Activated T-helper 2 cell treated with anti-CD3 and anti-CD28 coated beads, Interferon-gamma antibody, Interleukin-2, Interleukin-4, amounts not matched to agents 10 μg/mL and 5 μg/mL and 100 μg/mL, durations not matched to agents 14 hours and 24 hours and 36 hours (primary cell): ENCODE measurements at places on chromosomes 4 and X.

DNA sequence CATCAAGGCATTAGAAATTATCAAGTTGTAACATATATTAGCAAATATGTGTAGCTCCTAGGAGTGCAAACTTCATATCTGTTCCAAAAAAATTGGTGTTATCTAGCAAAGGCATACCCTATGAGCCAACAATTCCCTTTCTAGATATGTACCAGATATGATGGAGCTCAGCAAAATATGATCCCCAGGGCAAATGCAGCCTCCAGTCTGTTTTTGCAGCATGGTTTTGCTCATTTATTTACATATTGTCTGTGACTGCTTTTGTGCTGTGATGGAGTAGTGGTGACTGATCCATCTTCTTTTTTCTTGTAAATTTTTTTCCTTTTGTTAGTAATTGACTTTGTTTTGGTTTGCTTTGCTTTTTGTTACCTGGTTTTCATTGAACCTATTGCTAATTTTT, 41.0 kb downstream of the CEP135 start:
- peaks cover 37% of the 10 kb centered on the region for H3K36me3 ChIP-seq
- no peak overlapping the region for H3K27ac ChIP-seq
- no peak for DNase-seq
- H3K4me1 ChIP-seq: peaks cover 22% of the 10 kb centered on the region
- H3K27me3 ChIP-seq: no peaks in the 10 kb centered on the region

DNA sequence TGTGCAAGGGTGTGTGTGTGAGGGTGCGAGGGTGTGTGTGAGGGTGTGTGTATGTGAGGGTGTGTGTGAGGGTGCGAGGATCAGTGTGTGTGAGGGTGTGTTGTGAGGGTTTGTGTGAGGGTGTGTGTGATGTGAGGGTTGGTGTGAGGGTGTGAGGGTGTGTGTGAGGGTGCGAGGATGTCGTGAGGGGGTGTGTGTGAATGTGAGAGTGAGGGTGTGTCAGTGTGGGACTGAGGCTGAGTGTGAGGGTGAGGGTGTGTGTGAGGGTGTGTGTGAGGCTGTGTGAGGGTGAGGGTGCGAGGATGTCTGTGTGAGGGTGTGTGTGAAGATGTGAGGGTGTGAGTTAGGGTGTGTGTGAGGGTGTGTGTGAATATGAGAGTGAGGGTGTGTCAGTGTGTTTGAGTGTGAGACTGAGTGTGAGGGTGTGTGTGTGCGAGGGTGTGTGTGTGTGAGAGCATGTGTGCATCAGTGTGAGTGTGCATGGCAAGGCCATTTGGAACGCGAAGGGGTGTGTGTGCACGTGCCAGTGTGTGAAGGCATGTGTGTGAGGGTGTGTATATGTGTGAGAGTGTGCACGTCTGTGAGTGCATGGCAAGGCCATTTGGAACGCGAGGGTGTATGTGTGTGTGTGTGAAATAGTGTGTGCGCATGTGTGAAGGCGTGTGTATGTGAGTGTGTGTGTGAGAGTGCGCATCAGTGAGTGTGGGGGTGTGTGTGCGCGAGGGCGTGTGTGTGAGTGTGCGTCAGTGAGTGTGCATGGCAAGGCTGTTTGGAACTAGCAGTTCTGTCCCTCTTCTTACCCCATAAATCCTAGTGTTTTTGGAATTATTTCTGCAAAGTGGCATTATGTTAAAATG, 69.8 kb downstream of the RGS12 start:
- no peak for DNase-seq
- H3K4me3 ChIP-seq: no peak overlapping the region
- no peak overlapping the region for H3K27ac ChIP-seq
- no peaks in the 10 kb centered on the region for H3K36me3 ChIP-seq
- H3K4me1 ChIP-seq: peaks cover 2% of the 10 kb centered on the region

- H3K4me1 ChIP-seq: peaks cover 4% of the 10 kb centered on the region
- no peak for DNase-seq
- no peaks in the 10 kb centered on the region for H3K36me3 ChIP-seq
- H3K27ac ChIP-seq: no peak overlapping the region
- no peak overlapping the region for H3K4me3 ChIP-seq
Measured at GRCh38 chr4:112327965-112328733, 31.0 kb downstream of the ALPK1 start.

DNA sequence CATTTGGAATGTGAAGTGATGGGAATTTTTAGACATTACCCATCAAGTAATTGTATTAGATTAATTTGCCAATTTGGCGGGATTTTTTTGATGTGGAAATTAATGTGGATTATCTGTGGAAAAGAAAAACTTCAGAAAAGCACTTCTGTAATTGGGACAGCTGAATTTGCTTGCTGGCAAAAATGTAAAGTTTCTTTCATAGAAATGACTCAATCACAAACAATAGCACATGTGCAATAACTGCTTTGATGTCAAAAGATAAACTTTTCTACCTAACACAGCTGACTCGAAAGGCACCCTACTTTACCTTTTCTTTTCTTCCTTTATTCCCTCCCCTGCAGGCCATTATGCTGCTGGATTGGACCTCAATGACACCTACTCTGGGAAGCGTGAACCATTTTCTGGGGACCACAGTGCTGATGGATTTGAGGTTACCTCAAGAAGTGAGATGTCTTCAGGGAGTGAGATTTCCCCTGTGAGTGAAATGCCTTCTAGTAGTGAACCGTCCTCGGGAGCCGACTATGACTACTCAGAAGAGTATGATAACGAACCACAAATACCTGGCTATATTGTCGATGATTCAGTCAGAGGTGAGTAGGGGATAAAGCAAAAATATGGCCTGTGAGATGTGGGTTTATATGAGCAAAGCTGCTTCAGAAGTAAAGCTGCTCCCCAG, 1.4 kb downstream of the AREG start:
- peaks cover 16% of the 10 kb centered on the region for H3K27me3 ChIP-seq
- H3K4me1 ChIP-seq: peaks cover 11% of the 10 kb centered on the region
- no peak overlapping the region for H3K27ac ChIP-seq
- H3K4me3 ChIP-seq: no peak overlapping the region

DNA sequence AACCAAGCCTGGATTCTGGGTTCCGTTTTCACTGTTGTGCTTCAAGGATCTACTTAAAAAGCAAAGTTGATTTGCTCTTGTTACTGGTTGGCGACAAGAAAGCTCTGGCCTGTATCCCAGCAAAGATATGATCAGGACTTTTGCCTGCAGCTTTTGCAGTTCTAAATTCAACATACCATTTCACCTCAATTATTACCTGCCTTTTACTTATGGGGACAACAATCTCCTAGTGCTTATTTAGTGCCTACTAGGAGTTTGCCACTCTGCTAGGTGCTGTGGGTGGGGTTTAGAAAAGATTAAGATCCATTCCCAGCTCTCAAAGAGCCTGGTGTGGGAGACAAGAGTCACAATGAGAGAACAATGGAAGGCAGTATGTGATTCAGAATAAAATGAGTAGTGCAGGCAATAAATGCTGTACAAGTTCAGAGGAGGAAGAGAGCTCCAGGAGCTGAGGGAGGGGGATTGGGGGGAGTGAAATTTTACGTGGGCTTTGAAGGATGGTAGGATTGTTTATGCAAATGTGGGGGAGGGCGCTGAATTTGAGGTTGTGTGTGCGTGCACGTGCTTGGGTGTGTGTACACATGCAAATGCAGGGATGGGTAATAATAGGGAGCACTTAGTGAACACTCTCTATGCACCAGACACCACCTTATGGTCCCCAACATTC, 5.0 kb upstream of the TMEM164 start:
- peaks cover 10% of the 10 kb centered on the region for H3K4me1 ChIP-seq
- no peak overlapping the region for H3K27ac ChIP-seq
- no peak for DNase-seq
- no peaks in the 10 kb centered on the region for H3K27me3 ChIP-seq

DNA sequence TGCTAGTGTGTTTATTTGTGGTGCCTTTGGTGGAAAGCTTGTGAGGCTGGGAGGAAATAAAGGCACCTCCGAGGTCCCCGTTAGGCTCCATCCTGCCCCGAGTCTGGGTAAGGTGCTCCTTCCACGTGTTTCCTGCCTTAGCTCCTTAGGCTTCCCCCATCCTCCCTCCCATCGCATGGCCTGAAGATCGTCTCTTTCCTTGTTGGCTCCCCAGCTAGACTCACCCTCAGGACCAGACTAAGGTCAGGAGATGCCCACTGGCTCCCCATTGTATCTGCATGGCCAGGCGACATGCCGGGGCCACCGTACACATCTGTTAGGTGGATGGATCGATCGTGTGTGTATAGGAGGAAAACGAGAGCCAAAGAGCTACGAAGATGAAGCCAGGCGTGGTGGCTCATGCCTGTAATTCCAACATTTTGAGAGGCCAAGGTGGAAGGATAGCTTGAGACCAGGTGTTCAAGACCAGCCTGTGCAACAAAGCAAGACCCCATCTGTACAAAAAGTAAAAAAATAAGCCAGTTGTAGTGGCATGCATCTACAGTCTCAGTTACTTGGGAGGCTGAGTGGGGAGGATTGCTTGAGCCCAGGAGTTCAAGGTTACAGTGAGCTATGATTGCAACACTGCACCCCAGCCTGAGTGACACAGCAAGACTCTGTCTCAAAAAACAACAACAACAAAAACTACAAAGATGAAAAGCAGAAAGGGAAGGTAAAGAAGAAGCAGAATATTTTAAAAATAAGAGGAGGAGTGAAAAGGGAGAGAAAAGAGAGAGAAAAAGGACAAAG, 53.7 kb downstream of the SEPSECS start:
- no peaks in the 10 kb centered on the region for H3K27me3 ChIP-seq
- H3K4me1 ChIP-seq: no peaks in the 10 kb centered on the region
- no peak overlapping the region for H3K27ac ChIP-seq
- no peak for DNase-seq
- no peak overlapping the region for H3K4me3 ChIP-seq
- H3K36me3 ChIP-seq: no peaks in the 10 kb centered on the region

DNA sequence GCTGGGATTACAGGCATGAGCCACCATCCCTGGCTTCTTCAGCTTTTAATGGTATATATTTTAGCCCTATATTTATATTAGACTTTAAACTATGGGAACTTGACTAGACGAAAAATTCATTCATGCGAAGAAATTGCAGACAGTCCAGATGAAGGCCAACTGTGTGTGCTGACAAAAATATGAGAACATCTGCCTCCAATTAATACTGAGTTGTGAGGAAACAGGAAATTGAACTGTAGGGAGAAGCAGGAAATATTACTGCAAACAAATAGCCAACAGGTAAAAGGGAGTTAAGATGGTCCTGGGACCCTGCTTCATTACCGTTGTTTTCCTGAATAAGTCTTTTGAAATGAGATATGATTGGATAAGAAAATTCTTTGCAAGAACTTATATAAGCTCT, 26.3 kb downstream of the MGARP start:
- DNase-seq: no peak
- no peak overlapping the region for H3K4me3 ChIP-seq
- no peaks in the 10 kb centered on the region for H3K36me3 ChIP-seq
- no peaks in the 10 kb centered on the region for H3K4me1 ChIP-seq
- peaks cover 12% of the 10 kb centered on the region for H3K27me3 ChIP-seq
- no peak overlapping the region for H3K27ac ChIP-seq

GRCh38 chr4:100736641-100737451, 219.0 kb upstream of the EMCN start:
- DNase-seq: no peak
- H3K36me3 ChIP-seq: no peaks in the 10 kb centered on the region
- no peaks in the 10 kb centered on the region for H3K27me3 ChIP-seq

DNA sequence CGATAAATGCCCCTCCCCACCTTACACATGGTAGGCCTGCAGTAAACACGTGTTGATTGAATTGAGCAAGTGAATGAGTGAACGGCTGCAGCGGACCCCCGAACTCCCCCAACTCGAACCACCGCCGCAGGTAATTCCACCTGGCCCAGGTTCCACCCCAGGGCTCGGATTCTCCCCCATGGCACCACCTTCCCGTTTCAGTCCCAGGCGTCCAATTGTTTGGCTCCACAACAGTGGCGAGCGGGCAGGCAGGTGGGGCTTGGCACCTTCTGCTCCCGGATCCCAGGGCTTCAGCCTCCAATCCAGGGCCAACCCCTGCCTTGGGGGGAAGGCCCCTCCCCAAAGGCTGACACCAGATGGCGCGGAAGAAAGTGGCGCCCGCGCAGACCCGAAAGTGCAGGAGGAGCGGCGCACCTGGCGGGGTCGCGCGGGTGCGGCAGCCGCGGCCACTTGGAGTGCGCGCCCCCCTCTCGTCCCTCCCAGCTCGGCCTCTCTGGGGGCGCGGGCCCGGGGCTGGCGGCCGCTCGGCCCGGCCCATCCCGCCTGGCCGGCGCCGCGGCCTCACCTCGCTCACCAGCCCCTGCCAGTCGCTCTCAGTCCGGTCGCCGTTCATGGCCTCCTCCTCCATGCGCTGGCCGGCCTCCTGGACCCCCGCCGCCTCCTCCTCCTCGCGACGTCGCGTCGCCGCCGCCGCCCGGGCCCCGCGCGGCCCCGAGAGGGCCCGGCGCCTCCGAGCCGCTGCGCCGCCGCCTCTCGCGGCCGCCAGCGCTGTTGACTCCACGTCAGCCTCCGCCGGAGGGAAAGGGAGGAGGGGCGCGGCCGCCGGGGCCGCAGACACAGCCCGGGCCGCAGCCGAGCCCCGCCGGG, at the start of gene CCDC149:
TSS of gene CCDC149 (minus strand) at position 791 of the 867 bp plus-strand sequence. CDS start at position 613, 178 bp downstream.
- H3K4me1 ChIP-seq: no peaks in the 10 kb centered on the region
- peak within 1 kb of the TSS; percentile 65 for H3K4me3 ChIP-seq
- no peaks in the 10 kb centered on the region for H3K36me3 ChIP-seq

GRCh38 chrX:34585561-34585960, 71.5 kb downstream of the TMEM47 start:
- DNase-seq: no peak
- no peak overlapping the region for H3K27ac ChIP-seq
- no peaks in the 10 kb centered on the region for H3K36me3 ChIP-seq
- H3K27me3 ChIP-seq: no peaks in the 10 kb centered on the region
- no peaks in the 10 kb centered on the region for H3K4me1 ChIP-seq
- H3K4me3 ChIP-seq: no peak overlapping the region

GRCh38 chr4:48275247-48275646, 5.6 kb upstream of the TEC start:
- H3K36me3 ChIP-seq: no peaks in the 10 kb centered on the region
- H3K4me3 ChIP-seq: no peak overlapping the region
- H3K4me1 ChIP-seq: peaks cover 13% of the 10 kb centered on the region
- H3K27ac ChIP-seq: no peak overlapping the region
- no peak for DNase-seq
- no peaks in the 10 kb centered on the region for H3K27me3 ChIP-seq

- no peak overlapping the region for H3K4me3 ChIP-seq
- peaks cover 3% of the 10 kb centered on the region for H3K27me3 ChIP-seq
- H3K4me1 ChIP-seq: no peaks in the 10 kb centered on the region
- no peak for DNase-seq
Measured at GRCh38 chr4:138911909-138912703, 103.5 kb upstream of the NOCT start.

DNA sequence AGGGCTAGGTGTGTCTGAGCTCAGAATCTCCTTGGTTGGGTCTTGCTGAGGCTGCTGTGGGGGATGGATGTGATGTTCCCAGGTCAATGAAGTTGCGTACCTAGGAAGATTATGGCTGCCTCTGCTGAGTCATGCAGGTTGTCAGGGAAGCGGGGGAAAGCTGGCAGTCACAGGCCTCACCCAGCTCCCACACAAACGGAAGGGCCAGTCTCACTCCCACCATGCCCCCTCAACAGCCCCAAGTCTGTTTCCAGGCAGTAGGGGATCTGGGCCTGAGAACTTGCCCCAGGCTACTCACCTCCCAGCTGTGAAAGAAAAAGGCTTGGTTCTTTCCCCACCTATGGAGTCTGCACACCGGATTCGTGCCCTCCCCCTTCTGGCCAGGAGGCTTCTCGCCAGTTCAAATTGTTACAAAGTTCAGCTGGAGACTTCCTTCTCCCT, 72.9 kb downstream of the WDR44 start:
- no peaks in the 10 kb centered on the region for H3K27me3 ChIP-seq
- H3K27ac ChIP-seq: no peak overlapping the region
- H3K4me3 ChIP-seq: no peak overlapping the region
- peaks cover 11% of the 10 kb centered on the region for H3K4me1 ChIP-seq
- H3K36me3 ChIP-seq: peaks cover 34% of the 10 kb centered on the region

- DNase-seq: no peak
- H3K27me3 ChIP-seq: no peaks in the 10 kb centered on the region
- H3K4me3 ChIP-seq: no peak overlapping the region
- no peak overlapping the region for H3K27ac ChIP-seq
- H3K4me1 ChIP-seq: no peaks in the 10 kb centered on the region
- H3K36me3 ChIP-seq: no peaks in the 10 kb centered on the region
Measured at GRCh38 chr4:69718396-69719271, 41.8 kb downstream of the SULT1B1 start.
